Umbilical cord (tissue), 2 donors: ENCODE measurements at places on chromosomes 4 and X. TPM values are rescaled to one million over a fixed set of nuclear protein-coding genes. Genes with fewer than 3 reads are reported as not detected.

The NKX6-1 gene
- 1.7 TPM for total RNA-seq

The PNCK gene
- 24.1 TPM for total RNA-seq

The PAK3 gene
- total RNA-seq = 7.7 TPM

The KLHL8 gene
- 29.9 TPM for total RNA-seq

The USP53 gene
- total RNA-seq = 53.9 TPM

The S100P gene
- 5.3 TPM for total RNA-seq

The CTAG2 gene
- total RNA-seq = not detected

The ITIH6 gene
- 0.48 TPM for total RNA-seq

The TMEM156 gene
- total RNA-seq = 1.2 TPM

The EVC2 gene
- 10.6 TPM for total RNA-seq

The MTCP1 gene
- 32.5 TPM for total RNA-seq

The PABPC1L2B gene
- total RNA-seq = 1.2 TPM

The SFRP2 gene
- 71.3 TPM for total RNA-seq

The ADGRL3 gene
- total RNA-seq = 101 TPM
